NCI-H1436 treated with DMSO at 0.1 percent for 48 hours (cell line): ENCODE measurements at places on chromosomes 2 and 18.

DNA sequence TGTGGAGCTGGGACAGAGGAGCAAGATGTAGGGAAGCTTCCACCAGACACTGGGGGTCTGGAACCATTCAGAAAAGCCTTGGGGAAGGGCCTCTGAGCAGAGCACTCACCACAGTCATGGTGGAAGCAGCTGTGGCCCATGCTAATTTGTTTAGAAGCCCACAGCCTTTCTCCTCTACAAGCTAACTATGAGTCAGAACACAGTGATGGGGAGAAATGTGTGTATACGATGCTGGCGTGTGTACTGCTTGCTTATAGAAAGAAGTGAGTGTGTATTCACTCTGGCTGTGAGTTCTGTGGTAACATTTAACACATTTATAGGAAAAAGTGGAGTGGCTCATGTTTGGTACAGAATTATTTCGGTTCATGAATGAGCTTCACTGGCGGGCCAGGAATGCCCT is 157.0 kb upstream of the ACAA2 start:
- no peak for DNase-seq

DNA sequence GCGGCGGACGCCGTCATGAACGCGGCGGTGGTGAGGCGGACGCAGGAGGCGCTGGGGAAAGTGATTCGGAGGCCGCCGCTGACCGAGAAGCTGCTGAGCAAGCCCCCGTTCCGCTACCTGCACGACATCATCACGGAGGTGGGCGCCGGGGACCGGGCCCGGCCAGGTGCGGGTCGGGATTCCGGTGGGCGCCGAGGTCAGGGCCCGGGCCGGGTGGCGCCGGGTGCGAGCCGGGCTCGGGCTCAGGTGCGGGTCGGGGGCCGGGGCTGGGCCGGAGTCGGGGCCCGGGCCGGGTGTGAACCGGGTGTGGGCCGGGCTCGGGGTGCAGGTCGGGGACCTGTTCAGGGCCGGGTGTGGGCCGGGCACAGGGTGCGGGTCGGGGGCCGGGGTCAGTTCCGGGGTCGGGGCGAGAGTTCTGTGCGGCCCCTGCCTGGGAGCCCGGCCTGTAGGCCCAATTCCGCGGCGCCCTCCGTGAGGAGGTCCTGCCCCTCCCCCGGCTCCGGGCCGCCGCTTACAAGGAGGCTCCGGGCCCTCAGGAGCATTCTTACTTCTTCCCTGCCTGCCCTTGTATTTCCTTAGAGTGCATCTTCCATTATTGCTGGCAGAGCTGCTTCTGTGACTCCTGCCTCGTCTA is 447 bp downstream of the TRAF3IP1 start:
- no peak for DNase-seq

DNA sequence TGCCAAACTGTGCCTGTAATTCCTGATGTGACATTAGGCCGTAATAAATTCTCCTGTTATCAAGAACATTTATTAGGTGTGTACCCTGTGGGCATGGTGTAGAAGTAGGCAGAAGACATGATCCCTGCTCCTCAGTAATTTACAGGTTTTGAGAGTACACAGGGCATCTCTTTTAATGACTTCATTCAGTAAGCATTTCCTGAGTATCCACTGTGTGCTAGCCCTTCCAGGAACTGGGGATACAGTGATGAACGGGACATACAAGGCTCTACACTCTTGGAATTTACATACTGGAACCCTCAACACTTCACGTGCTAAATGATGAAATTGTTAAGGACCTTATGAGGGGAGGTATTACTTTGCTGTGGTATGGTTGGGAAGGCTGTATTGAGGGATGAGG is 30.2 kb downstream of the DIS3L2 start:
- DNase-seq, result no peak

DNA sequence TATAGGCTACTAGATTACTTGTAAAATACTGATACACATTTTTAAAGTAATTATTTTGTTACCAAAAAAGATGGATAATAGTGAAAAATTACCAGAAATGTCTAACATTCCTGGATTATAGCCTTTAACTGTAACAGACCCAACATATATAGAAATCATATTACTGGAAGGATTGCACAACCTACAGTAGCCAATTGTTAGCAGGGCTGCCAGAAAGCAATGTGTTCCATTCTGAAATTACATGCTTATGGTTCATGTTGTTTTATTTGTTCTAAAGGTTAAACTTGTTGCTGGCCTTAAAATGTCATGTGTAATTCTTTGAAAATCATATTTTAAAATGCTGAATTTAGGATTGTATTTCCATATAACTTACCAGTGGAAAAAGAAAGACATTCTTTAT is 793.6 kb upstream of the ACVR2A start:
- no peak for DNase-seq

DNA sequence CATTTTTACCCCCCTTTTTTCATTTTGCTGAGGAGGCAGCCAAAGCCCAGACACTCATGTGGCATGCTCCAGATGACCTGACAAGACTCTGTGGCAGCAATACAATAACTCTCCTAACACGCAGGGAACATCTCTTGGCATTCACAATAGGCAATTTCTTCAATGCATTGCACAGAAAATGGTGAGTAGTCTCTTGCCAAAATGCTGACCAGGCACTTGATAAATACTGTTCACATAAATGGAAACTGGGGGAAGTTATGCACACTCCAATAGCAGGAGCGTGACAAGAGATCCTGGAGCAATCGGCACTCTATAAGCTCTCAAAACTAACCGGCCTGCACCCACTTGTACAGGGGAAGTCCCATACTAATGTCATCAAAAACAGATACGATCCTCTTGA is 66.3 kb downstream of the NBAS start:
- DNase-seq, result no peak

DNA sequence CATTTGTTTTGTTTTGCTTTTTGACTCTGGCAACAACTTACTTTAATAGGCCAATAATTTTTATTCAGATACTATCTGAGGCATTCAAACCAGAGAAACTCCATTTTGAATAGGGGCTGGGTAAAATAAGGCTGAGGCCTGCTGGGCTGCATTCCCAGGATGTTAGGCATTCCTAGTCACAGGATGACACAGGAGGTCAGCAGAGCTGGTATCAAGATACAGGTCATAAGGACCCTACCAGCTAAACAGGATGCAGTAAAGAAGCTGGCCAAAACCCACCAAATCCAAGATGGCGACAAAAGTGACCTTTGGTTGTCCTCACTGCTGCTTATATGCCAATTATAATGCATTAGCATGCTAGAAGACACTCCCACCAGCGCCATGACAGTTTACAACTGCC is 102.2 kb upstream of the XPO1 start:
- no peak for DNase-seq
